ENCODE measurements at places on chromosomes 4 and X. TPM values are rescaled to one million over a fixed set of nuclear protein-coding genes. Genes with fewer than 3 reads are reported as not detected.

- H3K4me1 ChIP-seq, result no peaks in the 10 kb centered on the region
- H3K27ac ChIP-seq, result no peak overlapping the region
- H3K27me3 ChIP-seq, result no peaks in the 10 kb centered on the region
- no peaks in the 10 kb centered on the region for H3K36me3 ChIP-seq
- no peak for DNase-seq
- H3K4me3 ChIP-seq, result no peak overlapping the region
Observed at GRCh38 chrX:19617550-19617949, 102.2 kb upstream of the MAP3K15 start.

NEUROG2 gene
- not detected for total RNA-seq

SMR3B gene
- not detected for total RNA-seq

DNA sequence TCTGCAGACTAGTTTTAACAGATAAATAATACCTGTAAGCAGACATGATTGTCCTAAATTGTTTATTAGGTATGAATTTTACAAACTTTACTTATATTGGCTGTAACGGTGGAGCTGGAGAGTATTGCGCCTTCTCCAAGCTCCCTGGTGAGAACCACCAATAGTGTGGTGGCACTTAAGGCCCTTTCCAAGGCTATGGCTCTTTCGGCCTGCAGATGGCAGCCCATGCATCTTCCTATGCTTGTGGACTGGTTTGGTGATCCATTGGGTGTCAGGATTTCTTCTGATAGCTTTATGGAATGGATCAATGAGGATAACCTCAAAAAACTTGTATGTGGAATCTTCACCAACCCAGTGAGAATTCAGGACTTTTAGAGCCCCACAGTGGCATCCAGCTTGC, 7.8 kb downstream of the LARP1B start:
- H3K4me3 ChIP-seq, result no peak overlapping the region
- DNase-seq, result no peak
- no peaks in the 10 kb centered on the region for H3K4me1 ChIP-seq
- no peaks in the 10 kb centered on the region for H3K27me3 ChIP-seq

DNA sequence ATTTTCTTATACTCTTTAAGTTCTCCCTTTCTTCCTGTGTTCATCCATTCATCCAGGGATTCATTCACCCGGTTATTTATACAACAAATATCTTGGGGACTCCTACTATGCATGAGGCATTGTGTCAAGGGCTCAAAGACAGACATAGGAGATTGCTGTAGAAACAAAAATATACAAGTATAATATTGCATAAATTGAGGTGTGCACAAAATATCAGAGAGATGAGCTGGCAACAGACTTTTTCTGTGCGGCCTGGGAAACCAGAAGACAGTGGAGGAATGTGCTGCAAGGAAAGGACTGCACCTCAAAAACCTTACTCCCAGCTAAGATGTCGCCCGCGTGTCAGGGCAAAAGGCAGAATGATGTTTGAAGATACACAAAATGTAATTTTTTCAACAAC, 9.6 kb downstream of the OTOP1 start:
- no peaks in the 10 kb centered on the region for H3K36me3 ChIP-seq
- H3K27ac ChIP-seq, result no peak overlapping the region
- no peak overlapping the region for H3K4me3 ChIP-seq
- DNase-seq, result peak; percentile 18
- H3K4me1 ChIP-seq, result no peaks in the 10 kb centered on the region
- H3K27me3 ChIP-seq, result peaks cover 4% of the 10 kb centered on the region

PLK4 gene
- total RNA-seq, result 2.8 TPM

- no peak overlapping the region for H3K27ac ChIP-seq
- H3K4me1 ChIP-seq, result no peaks in the 10 kb centered on the region
- no peak overlapping the region for H3K4me3 ChIP-seq
- H3K27me3 ChIP-seq, result no peaks in the 10 kb centered on the region
Observed at GRCh38 chrX:42585842-42586621, 191.9 kb downstream of the PPP1R2C start.

POLN gene
- 3.6 TPM for total RNA-seq

GRCh38 chr4:172270397-172270796, 457.2 kb downstream of the GALNTL6 start:
- H3K27me3 ChIP-seq, result no peaks in the 10 kb centered on the region
- DNase-seq, result no peak
- H3K36me3 ChIP-seq, result no peaks in the 10 kb centered on the region
- H3K27ac ChIP-seq, result no peak overlapping the region
- no peaks in the 10 kb centered on the region for H3K4me1 ChIP-seq

DNA sequence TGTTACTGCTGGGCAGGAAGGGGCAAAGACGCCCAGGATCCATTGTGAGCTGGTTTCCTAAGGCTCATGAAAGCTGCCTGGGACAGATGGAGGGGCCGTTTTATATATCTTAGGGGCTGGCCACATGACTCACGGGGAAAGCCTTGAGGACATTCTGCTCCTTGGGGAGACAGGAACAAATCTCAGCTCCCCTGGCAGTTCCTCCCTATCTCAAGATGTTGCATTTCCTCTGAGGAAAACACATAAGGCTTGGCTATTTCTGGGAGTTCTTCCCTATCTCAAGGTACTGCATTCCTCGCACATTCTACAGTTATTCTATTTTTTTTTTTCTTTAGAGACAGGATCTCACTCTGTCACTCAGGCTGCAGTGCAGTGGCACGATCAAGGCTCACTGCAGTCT, 804.6 kb upstream of the TENM3 start:
- no peaks in the 10 kb centered on the region for H3K36me3 ChIP-seq
- no peak for DNase-seq
- H3K4me1 ChIP-seq, result no peaks in the 10 kb centered on the region

GRCh38 chr4:64670647-64671046, 261.4 kb upstream of the TECRL start:
- H3K4me1 ChIP-seq, result no peaks in the 10 kb centered on the region
- H3K27me3 ChIP-seq, result no peaks in the 10 kb centered on the region
- H3K27ac ChIP-seq, result no peak overlapping the region
- DNase-seq, result no peak

DNA sequence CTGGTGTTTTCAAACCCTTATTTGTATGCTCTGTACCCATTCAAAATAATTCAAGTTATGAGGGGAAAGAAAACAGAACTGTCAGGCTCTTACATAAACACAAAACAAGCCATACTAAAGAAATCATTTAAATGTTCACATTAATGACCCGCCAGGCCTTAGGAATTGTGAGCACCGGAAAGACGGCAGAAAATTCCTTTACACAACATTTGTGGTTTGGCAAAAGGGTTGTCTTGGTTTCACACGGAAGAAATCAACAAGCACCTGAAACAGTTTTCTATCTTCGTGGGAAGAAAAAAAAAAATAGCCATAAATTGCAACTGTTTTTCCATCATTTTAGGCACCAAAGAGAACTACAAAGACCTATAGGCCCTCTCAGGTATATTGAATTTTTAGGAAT, 188.5 kb upstream of the FTHL17 start:
- peak; percentile 79 for DNase-seq
- H3K27ac ChIP-seq, result no peak overlapping the region
- no peak overlapping the region for H3K4me3 ChIP-seq
- no peaks in the 10 kb centered on the region for H3K4me1 ChIP-seq
- no peaks in the 10 kb centered on the region for H3K36me3 ChIP-seq

ZNF157 gene
- total RNA-seq, result 0.54 TPM

DNA sequence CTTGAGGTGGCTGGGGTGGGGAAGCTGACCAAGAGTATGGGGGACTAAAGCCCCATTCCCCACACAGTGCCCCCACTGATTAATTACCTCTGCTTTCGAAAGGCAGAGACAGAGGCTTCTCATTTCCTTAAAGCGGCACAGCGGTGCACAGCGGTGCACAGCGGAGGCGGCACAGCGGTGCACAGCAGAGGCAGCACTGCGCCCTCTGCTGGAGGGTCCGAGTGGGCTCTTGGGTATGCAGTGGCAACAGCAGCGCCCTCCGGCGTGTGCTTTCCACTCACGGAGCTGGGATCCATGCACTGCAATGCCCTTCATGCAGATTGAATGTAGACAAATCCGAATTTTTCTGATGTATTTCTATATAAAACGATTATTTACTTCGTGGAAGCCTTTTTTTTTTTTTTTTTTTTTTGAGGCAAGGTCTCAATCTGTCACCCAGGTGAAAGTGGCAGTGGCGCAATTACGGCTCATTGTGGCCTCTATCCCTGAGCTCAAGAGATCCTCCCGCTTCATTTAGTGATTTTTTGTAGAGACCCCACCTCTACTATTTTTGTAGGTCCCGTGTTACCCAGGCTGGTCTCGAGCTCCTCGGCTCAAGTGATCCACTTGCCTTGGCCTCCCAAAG, 19.7 kb upstream of the PRPS2 start:
- no peaks in the 10 kb centered on the region for H3K36me3 ChIP-seq
- DNase-seq, result no peak
- no peak overlapping the region for H3K27ac ChIP-seq
- no peaks in the 10 kb centered on the region for H3K4me1 ChIP-seq
- no peak overlapping the region for H3K4me3 ChIP-seq

DNA sequence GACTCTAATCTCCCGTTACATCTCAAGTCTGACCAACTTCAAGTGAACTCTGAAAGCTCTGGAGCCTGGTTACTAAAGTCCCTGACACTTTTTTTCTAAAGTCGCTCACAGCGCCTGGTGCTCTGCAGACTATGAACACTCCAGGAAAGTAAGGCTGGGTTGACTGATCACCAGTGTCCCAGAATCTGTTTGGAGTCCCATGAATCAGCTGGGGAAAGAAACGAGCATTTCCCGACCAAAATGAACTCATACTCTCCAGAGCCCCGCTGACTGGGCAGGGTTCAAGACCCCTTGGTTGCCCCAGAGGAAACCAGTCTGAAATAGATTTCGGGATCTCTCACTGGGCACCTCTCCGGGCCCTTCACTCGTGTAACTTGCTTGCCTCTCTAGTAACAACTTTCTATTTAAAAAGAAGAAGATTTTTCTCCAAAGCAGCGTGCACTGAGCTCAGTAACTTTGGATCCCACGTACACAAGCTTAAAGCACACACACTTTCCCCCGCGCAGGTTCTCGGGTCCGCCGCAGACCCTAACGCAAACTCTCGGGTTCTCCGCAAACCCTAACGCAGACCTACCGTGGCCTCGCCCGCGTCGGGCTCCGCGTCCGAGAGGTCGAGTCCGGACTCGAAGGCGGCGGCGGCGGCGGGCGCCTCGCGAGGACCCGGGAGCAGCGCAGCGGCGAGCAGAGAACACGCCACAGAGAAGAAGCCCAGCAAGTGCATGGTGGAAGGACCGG, 964 bp downstream of the VEGFC start:
- H3K36me3 ChIP-seq, result no peaks in the 10 kb centered on the region
- H3K4me3 ChIP-seq, result peak overlapping the region; percentile 96
- peaks cover 22% of the 10 kb centered on the region for H3K4me1 ChIP-seq
- H3K27ac ChIP-seq, result peak overlapping the region; percentile 77
- no peaks in the 10 kb centered on the region for H3K27me3 ChIP-seq
- DNase-seq, result no peak

DNA sequence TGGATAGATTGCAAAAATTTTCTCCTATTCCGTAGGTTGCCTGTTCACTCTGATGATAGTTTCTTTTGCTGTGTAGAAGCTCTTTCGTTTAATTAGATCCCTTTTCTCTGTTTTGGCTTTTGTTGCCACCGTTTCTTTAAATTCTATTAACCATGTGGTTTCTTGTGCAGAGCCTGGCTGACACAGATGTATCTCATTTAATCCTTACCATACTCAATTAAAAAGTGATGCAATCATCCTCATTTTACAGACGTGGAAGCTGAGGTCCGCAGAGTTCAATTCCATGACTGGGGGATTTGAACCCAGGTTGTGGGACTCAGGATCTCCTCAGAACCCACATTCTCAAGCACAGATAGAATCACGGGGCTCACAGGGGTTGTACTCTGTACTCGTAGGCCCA, 66.7 kb downstream of the SORCS2 start:
- no peak for DNase-seq
- no peak overlapping the region for H3K27ac ChIP-seq
- H3K36me3 ChIP-seq, result no peaks in the 10 kb centered on the region
- H3K4me1 ChIP-seq, result peaks cover 8% of the 10 kb centered on the region
- H3K27me3 ChIP-seq, result no peaks in the 10 kb centered on the region

DNA sequence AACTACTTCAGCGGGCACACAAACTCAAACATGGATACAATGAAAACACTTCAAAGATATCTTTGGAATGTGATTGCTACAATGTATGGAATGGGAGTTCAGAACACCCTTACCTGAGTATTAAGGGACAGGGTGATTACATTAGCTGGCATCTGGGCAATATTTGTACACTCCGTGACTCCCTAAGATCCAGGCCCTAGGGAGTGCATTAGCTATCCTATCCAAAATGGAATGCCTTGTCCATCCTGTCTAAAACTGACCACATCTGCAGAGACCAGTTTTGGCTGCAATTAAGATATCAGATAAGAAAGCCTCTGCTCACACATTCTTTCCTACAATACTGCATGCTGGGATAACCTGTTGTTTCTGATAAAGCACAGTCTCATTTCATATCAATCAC, 176.6 kb upstream of the EMCN start:
- no peak overlapping the region for H3K4me3 ChIP-seq
- H3K36me3 ChIP-seq, result no peaks in the 10 kb centered on the region
- no peak overlapping the region for H3K27ac ChIP-seq
- H3K4me1 ChIP-seq, result peaks cover 5% of the 10 kb centered on the region
- no peaks in the 10 kb centered on the region for H3K27me3 ChIP-seq

DNA sequence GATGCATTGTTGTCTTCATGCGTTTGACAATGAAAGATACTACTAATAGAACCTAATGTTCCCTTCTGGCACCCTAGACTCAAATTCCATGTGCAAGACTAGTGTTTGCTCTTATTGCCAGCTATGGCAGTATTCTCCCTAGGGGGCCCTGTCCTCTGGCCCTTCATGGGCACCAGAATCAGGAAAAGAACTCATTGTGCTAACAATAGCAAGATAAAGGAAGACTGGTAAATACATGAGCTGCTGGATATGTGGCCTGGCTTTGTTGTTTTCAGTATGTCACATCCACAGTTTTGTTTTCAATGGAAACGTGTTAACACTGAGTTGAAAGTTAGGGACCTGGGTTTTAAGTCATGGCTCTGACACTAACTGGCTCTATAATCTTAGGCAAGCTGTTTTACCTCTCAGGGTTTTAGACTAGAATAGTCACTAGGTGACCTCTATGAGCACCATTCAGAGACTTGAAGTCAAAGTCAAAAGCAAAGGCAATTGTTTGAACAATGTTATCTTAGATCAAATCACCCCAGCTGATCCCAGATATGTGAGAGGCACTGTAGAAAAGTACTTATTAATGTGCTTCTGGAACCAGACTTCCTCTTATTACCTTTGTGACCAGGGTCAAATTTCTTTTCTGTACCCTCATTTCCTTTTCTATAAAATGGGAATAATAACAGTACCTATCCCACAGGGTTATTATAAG, 253.7 kb upstream of the DIAPH2 start:
- no peak for DNase-seq
- no peaks in the 10 kb centered on the region for H3K36me3 ChIP-seq
- H3K4me1 ChIP-seq, result peaks cover 6% of the 10 kb centered on the region
- H3K27ac ChIP-seq, result no peak overlapping the region
- no peaks in the 10 kb centered on the region for H3K27me3 ChIP-seq
- no peak overlapping the region for H3K4me3 ChIP-seq

GRCh38 chr4:102551958-102552565, 50.9 kb downstream of the NFKB1 start:
- H3K27ac ChIP-seq, result no peak overlapping the region
- no peak overlapping the region for H3K4me3 ChIP-seq
- no peaks in the 10 kb centered on the region for H3K36me3 ChIP-seq
- no peak for DNase-seq

GRCh38 chr4:142324572-142324971, 521.5 kb downstream of the INPP4B start:
- H3K4me3 ChIP-seq, result no peak overlapping the region
- H3K27ac ChIP-seq, result no peak overlapping the region
- H3K36me3 ChIP-seq, result no peaks in the 10 kb centered on the region
- no peaks in the 10 kb centered on the region for H3K27me3 ChIP-seq

MAGEB2 gene
- not detected for total RNA-seq
